ENCODE measurements at places on chromosomes 2 and 18.

DNA sequence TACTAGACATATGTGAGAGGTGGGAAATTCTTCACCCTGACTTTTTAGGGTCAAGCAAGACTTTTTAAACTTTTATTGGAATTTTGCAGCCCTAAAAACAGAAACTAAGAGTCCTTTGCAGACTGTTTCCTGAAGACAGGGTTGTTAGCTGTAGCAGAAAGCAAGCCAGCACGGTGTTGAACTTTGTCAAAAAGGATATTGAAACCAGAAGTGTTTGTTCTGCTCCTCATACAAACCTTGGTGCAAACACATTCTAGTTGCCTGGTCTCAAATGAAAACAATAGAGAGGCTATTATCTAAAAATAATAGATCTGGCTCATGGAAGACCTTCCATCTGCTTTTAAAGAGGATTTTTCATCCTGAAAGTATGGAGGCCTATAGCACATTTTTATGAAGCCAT is 65.8 kb upstream of the IGFBP5 start:
- no peak for DNase-seq

DNA sequence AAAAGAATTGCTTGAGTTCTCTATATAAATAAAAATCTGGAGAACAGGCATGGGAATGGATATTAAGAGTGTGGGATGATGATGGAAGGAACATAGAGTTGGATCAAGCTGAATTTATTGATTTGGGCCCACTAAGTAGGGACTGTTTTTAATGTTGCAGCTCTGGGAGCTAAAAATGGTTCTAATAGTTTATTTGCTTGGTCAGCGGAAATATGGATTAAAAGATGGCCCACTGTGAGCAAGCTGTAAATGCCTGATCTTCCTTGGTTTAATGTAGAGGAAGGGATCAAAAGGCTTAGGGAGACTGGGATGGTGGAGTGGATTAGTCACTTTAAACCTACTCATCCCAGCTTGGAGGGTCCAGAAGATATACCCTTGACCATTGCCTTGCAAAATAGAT is 429.4 kb upstream of the NXPH2 start:
- no peak for DNase-seq

DNA sequence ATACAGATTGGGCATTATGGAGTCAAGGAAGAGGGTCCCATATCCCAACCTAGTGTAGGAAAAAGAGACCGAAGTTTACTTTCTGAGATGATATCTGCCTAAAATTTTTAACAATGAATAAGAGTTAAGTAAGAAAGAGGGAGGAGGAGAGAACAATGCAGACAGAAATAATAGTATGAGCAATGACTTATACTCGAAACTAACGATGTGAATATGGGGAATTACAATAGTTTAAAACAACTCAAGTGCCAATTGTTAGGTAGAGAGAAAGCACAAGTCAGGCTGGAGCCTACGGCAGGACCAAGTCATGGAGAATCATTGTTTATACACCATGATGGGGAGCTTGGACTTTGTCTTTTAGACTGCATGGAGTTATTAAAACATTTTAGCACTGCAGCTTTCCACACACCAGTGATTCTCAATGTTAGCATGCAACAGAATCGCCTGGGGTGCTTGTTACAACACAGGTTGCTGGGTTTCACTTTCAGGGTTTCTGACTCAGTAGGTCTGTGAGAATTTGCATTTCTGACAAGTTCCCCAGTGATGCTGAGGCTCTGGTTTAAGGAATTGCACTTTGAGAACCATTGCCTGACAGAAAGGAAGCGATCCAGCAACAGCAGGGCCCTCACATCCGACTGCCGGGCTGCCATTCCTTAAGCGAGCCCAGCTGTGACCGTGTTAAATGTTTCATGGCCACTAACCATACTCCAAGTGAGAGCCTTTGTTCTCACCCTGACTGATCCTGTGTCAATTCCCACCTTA is 511.2 kb downstream of the DCDC2C start:
- no peak for DNase-seq

- no peak for DNase-seq
Observed at GRCh38 chr18:22194151-22194598, 24.8 kb downstream of the GATA6 start.

DNA sequence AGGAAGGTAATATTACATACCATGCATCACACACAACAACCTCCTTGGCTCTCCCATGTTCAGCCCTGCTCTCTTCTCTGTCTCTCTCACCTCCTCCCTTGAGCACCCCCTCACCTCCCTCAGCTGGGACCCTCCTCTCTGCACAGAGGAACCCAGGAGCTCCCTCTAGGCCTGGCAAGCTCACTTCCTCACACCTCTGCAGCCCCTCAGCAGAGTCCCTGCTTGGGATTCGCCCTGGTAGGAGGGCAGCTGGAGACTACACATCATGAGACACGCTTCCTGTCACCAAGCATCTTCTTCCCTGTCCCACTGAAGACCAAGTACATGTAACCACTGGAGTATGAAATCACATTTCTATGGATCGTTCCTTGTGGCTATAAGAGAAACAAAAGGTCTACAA is 51.0 kb downstream of the ADD2 start:
- DNase-seq: no peak

GRCh38 chr2:75310876-75311275 is 111.6 kb upstream of the TACR1 start:
- no peak for DNase-seq

DNA sequence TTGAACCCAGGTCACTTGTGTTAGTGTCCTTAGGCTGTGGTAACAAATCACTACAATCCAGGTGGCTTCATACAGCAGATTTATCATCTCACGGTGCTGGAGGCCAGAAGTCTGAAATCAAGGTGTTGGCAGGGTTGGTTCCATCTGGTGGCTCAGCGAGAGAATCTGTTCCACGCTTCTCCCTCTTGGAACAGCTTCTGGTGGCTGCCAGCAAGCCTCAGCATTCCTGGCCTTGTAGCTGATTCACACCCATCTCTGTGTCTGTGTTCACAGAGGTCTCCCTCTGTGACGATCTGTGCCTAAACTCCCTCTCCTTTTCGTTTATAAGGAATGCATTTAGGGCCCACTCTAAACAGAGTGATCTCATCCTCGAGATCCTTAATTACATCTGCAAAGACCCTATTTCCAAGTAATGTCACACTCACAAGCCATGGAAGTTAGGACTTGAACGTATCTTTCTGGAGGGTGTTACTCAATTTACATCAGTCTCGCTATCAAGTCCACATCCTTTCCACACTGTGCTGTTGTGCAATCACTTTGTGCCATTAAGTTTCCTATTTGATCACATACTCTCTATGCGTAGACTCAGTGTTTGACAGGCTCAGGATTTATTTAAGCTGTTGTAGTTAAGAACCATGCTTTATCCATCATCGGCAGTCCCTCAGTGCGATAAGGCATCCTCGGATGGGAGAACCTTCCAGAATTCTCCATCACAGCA is 164.4 kb downstream of the SOCS6 start:
- DNase-seq: no peak

GRCh38 chr2:149388120-149388816 is 57.9 kb downstream of the LYPD6 start:
- no peak for DNase-seq

DNA sequence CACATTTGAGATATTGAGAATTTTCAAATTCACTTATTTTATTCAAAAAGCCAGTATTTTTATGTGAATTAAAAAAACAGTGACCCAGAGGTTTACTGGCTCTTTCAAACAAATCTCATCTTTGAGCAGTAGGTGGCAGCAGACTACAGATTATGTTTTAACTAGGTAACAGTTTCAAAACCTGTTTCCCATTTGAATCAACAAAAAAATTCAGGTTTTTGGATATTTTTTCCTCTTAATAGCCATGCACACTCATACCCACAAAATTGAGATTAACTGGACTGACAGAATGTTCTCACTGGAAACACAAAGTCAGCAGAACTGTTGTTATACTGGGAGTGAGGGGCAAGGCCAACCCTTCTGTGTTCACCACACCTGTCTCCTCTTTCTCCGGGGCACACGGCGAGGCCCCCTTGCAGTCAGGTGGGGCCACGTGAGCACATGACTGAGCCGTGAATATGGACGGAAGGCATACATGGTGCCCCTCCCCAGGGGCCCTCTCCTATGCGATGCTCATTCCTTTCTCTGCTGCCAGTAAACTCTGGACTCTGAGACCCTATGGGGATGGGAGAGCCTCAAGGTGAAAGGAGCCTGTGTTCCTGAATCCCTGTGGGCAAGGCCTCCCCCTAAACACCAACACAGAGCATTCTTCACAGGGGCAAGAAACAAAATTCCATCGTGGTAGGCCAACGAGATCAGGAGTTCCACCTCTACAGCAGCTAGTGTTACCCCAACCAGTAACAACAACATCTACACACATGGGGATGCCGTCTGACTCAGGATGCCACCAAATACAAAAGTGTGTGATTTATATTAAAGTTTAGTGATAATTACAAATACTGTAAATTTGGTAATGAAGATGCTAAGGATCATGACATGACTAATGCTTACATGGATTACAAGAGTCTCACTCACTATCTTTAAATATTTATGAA is 80.4 kb downstream of the LPIN2 start:
- peak; percentile 86 for DNase-seq

- no peak for DNase-seq
Observed at GRCh38 chr2:96788442-96789244, 27.4 kb upstream of the CNNM3 start.

DNA sequence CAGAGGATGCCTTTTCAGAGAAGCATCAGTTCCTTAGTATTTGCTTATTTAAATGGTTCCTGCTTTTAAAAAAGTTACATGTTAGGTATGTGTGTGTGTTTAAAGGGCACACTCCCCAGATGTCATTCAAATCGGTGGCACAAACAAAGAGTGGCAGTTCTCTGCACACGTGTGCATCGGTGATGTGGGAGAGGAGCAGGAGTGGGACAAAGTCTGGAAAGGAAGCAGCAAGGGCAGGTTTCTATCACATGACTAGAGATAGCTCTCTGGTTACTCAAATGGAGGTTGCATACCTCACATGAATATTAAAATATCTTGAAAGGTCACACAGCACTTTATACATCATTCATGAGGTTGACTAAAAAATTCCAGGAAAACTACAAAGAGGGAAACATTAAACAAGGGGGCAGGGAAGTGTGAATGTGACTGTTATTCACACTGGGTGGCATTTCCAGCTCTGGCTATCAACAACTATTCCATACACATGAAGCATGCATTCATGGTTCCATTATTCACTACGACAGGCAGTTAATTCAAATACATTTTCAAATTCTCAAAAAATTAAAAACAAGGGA is 64.7 kb downstream of the SEPTIN10 start:
- DNase-seq: no peak

- DNase-seq: no peak
Observed at GRCh38 chr18:70366670-70367069, 77.8 kb downstream of the SOCS6 start.

DNA sequence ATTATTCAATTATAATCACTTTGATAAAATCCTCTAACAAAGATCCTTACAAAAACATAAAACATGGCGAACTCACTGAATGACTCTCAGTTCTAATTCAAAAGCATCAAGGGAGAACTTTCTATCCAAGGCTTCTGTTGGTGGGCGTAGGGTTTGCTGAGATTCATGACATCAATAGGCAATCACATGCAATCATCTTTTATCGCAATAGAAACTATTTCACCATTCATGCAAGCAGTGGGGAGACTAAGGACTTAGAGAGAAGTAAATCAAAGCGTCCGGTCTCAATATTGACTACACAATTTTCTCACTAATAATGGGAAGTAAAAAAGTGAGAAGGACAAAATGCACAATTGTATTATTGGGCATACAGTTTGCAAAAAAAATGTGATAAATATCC is 168.7 kb downstream of the SCG2 start:
- no peak for DNase-seq

- DNase-seq: peak; percentile 39
Observed at GRCh38 chr18:75249672-75250470, 39.3 kb downstream of the TSHZ1 start.
